Germinal center (tissue), 1 donor: ENCODE measurements at places on chromosomes 5 and 9.
A peak's percentile ranks its signal among the peaks of the same experiment; 100 is the strongest.

- DNase-seq: no peak
Observed at GRCh38 chr9:127539259-127539981, 72.7 kb upstream of the STXBP1 start.

DNA sequence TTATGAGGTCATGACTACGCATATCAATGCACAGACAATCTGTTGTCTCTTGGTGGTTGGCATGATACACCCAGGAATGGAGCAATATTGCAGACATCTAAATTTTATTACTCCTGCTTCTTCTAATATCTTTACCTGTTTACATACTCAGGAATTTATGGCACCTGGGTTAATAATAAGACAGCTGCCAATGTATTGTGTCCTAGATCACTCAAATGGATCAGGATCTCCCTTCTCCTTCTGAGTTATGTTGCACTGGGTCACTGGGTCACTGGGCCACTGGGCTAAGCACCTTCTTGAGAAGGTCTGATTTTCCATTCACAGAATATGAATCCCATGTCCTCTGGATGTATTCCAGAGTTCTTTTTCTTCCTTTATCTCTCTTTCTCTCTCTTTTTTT is 41.8 kb downstream of the CCL28 start:
- DNase-seq: no peak

- DNase-seq: peak; percentile 56
Observed at GRCh38 chr9:131661568-131662288, 78.1 kb downstream of the RAPGEF1 start.

DNA sequence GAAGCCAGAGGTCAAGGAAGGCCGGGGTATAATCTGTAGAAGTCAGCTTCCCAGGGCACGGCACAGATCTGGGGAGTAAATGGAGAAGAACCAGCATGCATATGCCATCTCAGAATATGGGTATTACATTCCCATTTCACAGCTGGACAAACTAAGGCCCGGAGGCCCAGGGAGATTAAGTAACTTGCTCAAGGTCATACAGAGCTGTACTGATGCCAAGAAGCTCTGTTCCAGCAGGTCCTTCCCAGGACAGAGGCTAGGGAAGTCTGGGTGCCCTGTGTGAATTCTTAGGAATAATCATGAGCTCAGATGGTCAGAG is 19.2 kb downstream of the COL27A1 start:
- DNase-seq: no peak

- DNase-seq: no peak
Observed at GRCh38 chr9:113978725-113979342, 99.3 kb downstream of the AMBP start.

GRCh38 chr5:61215996-61216395 is 53.7 kb upstream of the SMIM15 start:
- no peak for DNase-seq

DNA sequence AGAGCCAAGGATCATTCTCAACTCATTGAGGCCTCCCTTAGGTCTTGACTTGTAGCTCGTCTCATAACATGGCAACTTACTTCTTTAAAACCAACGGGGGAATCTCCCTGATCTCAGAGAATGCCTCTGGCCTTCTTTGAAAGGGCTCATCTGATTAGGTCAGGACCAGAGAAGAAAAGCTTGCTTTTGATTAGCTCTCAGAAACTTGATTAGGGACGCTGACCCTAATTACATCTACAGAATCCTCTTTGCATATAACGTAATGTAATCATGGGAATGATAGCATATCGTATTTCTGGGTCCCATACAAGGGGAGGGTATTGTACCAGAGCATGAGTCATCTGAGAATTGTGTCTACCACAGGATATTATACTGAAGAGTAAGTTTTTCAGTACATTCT is 125.1 kb upstream of the SH3GL2 start:
- no peak for DNase-seq

DNA sequence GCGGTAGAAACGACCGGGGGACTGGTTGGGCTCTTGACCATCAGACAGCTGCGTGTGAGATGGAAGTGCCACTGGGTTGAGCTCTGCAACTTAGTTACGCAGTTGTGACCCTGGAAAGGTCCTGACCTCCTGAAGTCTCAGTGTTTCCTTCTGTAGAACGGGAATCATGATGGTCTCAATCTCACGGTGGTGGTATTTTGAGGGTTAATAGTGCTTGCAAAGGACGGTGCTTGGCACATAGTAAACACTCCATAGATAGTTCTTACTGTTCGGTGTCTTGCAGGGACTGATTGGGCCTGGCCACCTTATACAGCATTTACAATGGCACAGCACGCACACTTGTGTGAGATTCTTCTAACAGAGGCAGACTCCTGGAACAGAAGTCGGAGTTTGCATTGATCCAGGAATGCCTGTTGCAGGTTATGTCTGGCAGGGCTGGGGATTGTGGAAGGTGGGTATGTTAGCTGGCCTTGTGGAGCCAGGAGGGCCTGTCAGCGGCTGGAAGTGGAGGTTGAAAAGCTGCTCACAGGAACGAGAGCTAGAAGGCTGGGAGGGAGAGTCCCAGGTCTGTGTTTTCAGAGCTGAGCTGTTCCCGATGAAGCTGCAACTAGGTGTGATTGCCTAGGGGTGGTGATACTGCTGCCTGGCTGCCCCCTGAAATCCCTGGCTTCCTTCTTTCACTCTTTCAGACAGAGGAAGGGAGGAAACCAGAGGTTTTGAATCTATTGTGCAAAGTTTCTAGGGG is 962 bp upstream of the TXN start:
- DNase-seq: no peak

DNA sequence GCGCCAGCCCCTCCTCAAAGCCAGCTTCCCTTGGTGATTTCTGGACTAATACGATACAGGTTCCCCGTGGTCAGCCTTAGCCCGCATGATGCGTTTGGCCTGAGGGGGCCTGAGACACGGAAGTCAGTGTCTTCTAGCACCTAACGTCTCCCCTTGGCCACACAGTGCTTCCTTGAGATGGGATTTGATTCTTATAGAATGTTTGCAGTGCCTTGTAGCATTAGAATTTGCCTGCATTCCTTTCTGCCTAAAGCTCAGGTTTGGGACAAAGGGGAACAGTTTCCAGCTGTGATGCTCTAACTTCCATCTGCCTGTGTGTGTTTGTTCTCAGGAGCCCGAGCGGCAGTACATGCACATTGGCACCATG is 34.4 kb downstream of the CFAP90 start:
- DNase-seq: no peak

DNA sequence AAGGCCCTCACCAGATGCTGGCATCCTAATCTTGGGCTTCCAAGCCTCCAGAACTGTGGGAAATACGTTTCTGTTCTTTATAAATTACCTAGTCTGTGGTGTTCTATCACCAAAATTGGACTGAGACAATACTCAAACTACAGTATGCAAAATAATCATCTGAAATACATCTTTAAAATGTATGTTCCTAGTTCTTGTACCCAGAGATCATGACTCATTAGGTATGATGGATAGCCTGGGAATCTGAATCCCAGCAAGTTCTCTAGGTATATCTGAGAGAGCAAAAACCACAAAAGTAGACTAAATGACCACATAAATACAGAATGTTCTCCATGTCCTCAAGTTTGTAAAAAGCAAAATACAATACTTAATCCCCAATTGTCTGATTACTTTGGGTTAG is 166.3 kb downstream of the YIPF5 start:
- DNase-seq: no peak

DNA sequence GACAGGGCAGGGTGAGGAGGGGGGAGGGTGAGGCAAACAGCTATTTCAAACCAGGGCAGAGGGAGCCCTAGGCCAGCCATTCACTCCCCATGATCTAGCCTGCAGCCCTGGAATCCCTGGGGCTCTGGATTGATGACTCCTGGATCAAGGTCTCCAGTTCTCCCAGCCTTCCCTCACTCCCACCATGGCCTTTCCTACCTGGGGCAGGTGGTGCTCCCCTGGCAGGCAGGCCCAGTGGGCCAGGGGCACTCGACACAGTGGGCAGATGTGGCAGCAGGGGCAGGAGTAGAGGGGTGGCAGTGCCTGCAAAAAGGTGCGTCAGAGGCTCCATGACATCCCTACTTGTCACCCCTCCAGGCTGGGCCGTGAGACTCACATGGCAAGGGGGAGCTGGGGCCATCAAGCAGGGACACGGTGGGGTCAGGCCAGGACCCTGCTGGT is 6.0 kb downstream of the KIF12 start:
- DNase-seq: no peak

DNA sequence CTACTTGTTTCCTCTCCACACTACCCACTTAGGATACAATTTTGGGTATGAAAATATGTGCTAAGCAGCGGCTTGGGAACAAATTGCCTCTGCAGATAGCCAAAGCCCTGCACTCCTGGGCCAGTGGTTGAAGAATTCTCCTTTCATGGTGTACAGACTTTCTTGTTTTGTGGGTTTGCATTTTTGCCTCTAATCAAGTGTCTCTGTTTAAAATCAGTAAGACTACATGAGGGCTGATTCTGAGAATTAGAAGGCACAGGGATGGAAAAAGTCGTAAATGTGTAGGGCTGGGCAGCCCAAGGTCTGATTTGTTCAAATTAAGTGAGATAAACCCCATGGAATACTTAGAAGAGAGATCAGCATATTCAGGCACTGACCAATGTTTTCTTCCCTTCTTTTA is 103.7 kb upstream of the CD180 start:
- DNase-seq: no peak

GRCh38 chr5:107395632-107396350 is 274.9 kb downstream of the EFNA5 start:
- DNase-seq: no peak

GRCh38 chr9:134068744-134069479 is 1.1 kb upstream of the BRD3 start:
- no peak for DNase-seq

DNA sequence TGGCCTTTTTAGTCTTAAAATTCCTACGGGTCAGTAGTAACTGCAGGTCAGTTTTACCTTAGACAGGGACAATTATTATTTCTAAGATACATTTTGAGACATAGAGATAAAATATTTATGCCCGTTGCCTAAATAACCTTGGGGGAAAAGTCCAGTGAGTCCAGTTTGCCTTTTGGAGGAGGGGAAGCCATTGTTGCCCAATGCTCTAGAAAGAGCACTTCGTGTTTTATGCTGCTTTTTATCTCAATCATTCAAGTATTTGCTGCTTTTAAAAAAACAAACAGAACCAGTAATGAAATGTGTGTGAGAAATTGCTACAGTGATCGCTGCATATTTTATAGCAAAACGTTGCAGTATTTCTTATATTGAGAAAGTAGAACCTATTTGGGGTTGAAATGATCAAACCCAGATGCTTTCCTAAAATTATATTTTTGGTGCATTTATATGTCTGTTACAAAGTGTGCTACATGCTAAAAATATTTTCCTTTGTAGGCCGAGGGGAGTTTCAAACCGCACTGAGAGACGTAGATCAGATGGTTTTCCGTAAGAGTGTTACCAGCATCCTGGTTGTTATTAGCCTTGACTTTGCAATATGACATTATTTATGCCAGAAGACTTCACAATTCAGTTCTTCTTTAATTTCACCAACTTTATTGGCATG is 266.8 kb downstream of the AOPEP start:
- DNase-seq: no peak

DNA sequence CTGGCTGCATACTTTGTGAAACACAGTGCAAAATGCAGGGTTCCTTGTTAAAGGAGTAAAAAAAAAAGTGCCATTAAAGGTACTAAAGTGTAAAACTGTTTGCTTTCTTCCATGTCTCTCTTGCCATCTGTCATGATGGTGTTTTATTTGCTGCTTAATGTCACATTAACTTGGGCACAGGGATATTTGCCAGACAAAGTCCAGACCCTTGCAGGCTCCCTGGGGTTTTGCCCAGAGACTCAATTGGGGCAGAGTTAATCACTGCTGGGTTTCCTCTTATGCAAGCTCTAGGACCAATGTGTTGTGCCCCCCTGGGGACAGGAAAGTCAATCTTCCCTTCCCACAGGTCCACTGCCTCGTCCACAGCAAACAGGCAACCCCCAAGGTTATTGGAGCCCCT is 274.3 kb upstream of the SGCD start:
- DNase-seq: no peak

GRCh38 chr5:126414874-126415502 is 8.2 kb upstream of the GRAMD2B start:
- no peak for DNase-seq

DNA sequence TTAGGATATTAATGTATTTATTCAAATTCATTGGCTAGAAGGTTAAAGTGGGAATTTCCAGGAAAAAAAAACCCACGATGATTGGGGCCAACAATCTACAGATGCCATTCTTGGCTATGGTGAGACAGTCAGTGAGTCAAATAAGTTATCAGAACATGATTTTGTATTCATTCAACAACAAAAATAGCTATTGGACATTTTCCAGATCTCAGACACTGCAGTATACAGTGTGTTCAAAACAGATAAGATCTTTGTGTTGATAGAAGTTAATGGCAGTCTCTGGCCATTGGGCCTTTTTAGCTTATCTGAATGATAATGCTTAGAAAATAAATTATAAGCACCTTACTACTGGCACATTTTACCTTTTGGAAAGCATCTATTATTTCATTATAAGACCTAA is 547.7 kb downstream of the MAT2B start:
- no peak for DNase-seq

DNA sequence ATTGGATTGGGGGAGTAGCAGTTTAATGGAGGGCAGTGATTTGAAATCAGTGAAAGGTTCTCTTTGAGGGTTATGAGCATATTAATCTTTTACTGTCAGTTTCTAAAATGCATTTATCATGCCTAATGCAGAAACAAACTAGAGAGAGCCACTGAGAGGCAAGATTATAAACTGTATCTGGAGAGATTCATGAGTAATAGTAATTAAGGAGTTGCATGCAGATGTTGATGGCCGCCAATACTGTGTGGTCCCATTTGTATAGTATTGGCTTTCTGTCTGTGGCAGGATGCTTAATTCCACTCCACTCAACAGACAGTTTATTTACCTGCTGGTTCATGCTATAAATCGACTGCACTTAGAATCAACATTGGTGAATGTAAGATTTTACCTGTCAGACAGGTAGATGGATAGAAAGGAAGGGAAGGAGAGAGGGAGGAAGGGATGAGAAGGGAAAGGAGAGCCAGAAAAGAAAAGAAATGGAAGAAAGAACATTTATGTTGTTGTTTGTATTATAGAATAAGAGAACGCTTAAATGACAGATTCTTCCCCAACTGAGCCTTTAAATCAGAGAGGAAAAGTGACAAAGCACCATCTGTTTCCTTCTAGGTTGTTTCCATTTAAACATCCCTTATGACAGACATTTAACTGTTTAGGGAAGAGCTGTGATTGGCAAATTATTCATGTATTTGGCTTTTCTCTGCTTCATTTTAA is 146.5 kb downstream of the PAM start:
- DNase-seq: no peak
